ENCODE measurements at places on chromosomes 1 and 21.

DNA sequence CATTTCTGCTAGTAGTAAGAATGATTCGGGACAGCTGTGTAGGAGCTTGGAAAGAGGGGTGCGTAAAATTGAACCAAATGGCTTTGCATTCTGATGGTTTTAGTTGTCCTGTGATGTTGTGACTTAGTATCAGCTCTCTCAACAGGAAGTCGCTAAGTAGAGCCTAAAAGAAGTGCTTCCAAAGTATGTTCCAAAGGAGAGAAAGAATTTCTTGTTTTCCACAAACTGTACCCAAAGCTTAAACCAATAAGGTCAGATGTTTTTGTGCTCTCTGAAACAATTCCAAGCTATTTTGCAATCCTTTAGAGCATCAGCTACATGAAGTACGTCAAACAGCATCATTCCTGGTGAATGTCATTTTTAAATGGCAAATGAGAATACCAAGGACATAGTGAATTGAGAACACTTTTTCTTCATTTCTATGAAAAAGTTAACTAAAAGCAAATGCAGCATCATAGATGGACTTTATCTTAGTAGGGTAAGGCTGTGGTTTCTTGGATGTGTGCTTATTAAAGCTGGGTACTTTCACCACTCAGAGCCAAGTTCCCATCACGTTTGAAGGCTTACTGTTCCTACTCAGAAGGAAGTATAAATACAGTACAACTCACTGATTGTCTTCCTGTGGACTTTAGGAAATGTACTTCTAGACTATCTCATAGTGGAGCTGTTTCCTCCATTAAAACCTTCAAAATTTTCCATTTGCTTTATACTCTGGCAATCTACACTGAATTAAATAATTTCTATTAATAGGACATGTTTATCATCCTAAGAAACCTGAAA is 148.6 kb downstream of the C1orf21 start:
- no peak for DNase-seq

DNA sequence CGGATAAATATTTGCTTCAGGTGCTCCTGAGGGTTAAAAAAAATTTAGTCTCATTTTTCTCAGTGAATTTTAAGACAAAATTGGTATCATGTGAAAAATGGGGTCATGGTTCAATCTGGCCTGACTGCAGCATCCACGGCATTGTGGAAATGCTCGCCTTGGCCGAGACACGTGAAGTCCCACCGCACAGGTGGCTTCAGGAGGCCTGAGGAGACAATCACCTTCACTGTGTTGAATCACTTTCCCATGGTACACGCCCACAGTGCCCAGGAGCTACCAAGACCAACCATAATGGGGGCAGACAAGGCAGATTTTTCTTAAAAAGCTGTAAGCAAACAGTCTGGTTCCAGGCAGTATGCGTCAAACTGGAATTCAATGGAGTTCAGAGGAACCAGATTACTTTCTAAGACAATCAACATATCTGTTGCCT is 11.0 kb upstream of the CPLANE2 start:
- DNase-seq: no peak

DNA sequence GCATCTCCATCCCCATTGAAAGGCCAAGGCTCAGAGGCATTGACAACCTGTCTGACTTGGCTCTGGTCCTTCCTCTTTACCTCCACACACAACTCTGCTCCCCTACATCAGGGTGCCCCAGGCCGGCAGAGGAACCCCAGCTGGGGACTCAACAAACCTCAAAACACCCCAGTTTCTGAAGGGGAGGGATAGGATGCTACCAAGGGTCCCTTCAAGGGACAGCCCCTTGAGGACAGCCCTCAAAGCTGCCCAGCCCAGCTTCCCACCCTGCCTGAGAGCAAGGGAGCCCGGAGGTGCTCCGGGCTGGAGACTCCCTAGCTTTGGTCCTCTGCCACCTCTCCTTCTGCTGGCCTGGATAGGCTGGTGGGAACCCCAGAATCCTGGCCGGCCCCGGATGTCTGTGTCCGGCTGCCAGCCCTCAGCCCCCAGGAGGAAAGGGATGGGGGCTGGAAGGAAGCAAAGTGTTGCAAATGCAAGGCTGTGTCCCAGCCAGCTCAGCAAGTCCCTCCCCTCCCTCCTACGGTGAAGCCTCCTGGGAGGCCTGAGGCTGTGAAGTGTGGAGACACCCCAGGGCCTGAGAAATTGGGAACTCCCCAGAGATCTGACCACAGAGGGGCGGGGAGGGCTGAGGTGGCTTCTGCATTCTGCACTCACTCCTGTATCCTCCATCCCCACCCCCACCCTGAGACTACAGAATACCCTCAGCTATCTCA is 1.1 kb upstream of the MARCKSL1 start:
- peak; percentile 67 for DNase-seq

GRCh38 chr1:236550961-236551851 is 27.4 kb downstream of the LGALS8 start:
- no peak for DNase-seq

GRCh38 chr1:34926156-34926555 is 3.3 kb downstream of the DLGAP3 start:
- DNase-seq: no peak

DNA sequence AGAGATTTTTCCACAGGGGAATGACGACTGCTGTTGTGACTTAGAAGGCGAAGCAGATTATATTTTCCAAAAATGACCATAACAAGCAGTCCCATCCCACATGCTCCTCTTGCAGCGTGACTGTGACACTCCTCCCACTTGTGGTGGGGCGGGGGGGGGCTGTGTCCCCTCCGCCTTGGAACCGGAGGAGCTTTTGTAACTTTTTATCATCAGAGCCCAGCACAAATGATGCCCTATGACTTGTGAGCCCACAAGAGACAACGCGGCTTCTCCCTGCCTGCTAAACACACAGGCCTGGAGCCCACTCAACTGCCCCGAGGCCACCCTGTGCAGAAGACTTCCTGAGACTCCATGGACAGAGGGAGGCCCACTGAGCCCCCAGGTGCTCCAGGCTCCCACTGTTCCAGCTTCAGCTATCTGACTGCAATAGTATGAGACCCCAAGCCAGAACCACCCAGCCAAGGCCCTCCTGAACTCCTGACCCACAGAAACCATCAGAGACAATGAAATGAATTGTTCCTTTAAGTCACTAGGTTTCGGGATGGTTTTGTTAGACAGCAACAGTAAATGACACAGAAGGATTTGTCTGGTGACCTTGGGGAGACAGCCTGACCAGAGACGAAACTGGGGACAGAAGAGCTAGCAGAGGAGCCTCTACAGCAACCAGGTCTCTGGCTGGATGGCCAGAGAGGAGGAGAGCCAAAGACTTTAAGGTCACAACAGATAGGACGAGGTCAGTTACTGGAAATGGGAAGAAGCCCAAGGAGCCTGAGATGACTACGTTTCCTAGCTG is 58.8 kb downstream of the CAPZB start:
- DNase-seq: no peak

GRCh38 chr1:83834621-83835264 is 164.2 kb downstream of the TTLL7 start:
- DNase-seq: no peak

DNA sequence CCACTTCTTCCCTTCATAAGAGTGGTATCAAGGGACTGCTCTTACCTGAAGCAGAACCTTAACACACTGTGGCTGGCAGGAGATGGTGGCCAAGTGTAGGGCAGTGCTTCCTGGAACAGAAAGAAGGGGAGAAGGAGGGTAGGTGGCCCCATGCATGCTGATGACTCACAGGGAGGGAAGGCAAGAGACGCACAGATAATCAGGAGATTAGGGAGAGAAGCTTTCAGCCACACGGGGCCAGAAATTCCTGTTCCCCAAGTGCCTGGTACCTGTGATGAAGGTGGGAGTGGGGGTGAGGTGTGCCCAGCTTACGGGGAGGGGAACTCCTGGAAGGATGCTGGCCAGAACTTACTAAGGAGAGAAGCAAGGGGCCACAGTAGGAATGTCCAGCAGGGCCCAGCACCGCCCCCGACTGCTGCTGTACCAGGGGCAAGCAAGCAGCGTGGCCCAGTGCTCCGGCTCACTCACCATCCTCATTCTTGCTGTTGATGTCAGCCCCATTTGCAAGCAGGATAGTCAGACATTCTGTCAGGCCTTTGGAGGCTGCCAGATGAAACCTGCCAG is 7.7 kb downstream of the ANKRD35 start:
- DNase-seq: no peak

GRCh38 chr1:41101950-41102607 is 80.6 kb upstream of the SLFNL1 start:
- DNase-seq: no peak

DNA sequence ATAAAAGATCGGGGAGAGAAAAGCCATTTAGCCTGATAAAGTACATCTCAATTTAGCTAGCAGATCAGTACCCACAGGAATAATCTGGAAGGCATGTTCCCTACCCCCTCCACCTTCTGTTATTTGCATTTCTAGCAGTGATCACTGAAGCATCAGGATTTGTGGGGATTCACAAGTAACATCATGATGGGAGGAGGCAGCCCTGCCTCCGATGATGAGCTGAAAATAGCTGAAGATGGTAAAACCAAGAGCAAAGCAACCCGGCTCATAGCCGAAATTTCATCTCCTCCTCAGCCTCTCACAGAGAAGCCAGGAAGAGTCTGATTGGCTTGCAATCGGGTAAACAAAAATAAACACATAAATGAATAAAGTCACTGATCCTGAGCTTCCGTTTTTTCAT is 2.4 kb downstream of the CCSAP start:
- no peak for DNase-seq

DNA sequence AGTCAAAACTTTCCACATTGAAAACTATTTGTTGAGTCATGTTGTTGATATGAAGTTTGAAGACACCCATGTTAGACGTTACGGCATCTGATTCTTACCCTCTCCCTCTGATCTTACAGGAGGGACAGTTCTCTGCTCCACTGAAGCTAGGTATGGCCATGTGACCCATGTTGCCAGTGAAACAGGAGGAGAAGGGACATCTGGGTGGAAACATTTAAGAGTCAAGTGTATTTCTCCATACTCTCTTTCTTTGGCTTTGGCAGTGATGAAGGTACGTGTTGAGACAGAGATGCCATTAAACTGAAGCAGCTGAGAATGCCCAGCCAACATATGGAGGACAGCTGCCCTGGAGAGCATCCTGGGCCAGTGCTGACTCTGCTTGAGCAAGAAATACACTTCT is 198.4 kb upstream of the PTGFR start:
- no peak for DNase-seq

- no peak for DNase-seq
Observed at GRCh38 chr1:200624679-200625335, 4.3 kb upstream of the KIF14 start.

DNA sequence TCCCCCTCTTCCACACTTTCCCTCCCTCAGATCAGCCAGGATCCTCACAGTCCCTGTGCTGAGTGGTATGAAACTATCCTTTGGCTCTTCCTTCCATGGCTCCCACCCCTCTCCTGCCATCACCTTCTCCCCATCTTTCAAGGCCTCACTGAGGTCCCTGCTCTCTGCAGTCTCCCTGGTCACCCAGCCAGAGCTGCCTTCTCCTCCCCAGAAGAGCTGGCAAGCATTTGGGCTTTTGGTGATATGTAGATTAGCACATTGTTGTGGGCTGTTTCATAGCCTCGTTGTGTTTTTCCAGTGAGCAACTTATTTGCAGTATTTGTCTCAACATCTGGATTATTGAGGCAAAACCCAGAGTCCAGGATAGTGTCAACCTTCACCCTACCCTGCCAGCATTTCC is 2.2 kb downstream of the CSF1 start:
- no peak for DNase-seq

DNA sequence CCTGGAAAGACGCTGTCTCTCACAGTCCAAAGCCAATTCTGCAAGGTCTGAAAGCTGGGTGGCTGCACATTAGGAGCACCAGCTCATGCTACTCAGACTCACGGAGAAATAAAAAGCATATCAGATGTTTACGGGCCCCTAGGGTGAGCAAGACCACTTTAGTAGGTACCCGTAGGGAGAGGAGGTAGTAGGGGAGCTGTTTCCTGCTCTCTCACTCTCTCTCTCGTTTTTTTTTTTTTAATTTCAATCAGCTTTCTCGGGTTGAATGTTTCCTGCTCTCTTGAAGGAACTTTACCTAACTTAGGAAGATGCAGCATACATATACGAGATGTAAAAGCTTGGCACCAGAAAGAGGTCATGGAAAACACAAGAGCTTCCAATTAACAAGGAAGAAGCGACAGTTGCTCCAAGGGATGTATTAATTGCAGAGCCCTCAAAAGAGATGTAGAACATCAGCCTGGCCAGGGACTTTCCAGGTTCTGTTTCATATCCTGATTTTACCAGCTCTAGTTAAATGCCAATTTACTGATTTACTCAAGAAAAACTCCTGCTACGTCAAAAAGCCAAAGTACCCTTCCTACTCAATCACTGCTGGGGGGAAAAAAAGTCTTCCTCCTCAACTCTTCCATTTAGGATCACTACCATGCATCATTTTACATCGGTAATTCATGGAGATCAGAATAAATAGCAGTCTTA is 3.1 kb downstream of the LORICRIN start:
- DNase-seq: no peak

- DNase-seq: no peak
Observed at GRCh38 chr1:14800500-14801076, 202.1 kb downstream of the KAZN start.

- DNase-seq: no peak
Observed at GRCh38 chr21:38609580-38609979, 111.3 kb upstream of the ERG start.

DNA sequence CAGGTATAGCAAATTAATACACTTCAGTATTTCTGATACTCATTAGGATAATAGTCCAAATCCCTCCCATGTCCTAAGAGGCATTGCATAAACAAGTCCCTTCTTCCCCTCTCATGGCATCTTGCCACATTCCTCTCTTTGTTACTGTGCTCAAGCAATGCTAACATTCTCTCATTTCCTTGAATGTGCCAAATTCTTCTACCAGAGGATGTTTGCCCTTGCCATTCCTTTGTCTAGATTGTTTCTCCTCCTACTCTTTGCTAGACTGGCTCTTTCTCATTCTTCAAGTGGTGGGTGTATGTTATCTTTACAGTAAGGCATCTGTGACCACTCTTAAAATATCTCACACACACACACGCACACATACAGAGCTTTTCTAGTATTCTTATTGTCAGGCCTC is 621.0 kb upstream of the CXADR start:
- DNase-seq: no peak

DNA sequence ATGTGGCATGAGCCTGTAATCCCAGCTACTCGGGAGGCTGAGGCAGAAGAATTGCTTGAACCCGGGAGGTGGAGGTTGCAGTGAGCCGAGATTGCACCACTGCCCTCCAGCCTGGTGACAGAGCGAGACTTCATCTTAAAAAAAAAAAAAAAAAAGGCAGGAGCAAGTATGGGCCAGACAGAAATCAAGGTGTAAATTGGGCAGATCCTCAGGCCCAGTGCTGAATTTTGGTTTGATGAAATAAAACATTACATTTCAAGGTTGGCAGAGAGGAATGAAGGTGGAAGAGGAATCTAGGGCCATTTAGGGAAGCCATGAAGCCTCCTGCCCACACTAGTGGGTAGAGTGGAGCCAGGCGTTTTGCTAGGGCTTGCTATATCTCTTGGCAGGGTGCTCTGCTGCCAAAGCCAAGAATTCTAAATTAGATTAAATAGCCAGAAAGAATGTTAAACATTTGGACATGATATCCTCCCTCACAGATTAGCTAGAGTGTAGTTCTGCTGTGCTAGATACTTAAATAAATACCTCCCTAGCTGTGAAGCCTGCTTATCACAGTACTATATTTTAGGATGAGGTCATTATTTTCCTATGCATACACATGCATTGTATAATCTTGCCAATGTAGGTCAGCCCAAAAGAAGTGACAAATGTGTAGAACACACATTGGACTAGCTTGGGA is 16.6 kb upstream of the LGALS8 start:
- DNase-seq: no peak
